ENCODE measurements at places on chromosomes 4 and X.

- DNase-seq, result no peak
Observed at GRCh38 chr4:29309050-29309449, 1411.1 kb upstream of the PCDH7 start.

DNA sequence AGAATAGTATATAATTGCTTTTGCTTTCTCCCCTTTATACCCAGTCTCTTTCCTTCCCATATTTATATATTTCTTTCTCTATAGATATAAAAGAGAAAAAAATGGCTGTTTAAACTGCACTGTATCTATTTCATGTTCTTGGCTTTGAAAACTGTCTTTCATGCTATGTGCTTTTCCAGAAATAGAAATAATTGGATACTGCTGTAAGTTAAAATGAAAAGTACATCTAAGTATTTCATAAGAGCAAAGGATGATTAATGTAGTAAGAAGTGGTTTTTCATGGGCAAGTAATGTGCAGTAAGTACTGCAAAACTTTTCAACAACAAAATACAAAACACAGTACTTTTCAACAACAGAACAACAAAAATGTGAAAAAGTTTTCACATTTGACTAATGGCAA lies 237.9 kb downstream of the SNCA start:
- DNase-seq, result no peak

GRCh38 chr4:156098805-156099204 lies 145.1 kb upstream of the CTSO start:
- DNase-seq, result no peak

DNA sequence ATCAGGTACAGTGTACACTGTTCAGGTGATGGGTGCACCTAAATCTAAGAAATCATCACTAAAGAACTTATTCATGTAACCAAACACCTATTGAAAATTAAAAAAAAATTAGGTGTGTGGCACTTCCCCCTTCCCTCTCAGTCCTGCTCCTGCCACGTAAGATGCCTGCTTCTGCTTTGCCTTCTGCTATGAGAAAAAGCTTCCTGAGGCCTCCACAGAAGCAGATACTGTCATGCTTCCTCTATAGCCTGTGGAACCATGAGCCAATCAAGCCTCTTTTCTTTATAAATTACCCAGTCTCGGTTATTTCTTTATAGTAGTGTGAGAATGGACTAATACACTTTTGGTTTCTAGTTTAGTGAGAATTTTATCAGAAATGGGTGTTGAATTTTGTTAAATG lies 459.8 kb upstream of the DIPK2B start:
- no peak for DNase-seq

GRCh38 chr4:165799384-165799815 lies 73.6 kb upstream of the TLL1 start:
- DNase-seq, result no peak

GRCh38 chrX:36856849-36857248 lies 151.3 kb upstream of the FAM47C start:
- DNase-seq, result no peak

DNA sequence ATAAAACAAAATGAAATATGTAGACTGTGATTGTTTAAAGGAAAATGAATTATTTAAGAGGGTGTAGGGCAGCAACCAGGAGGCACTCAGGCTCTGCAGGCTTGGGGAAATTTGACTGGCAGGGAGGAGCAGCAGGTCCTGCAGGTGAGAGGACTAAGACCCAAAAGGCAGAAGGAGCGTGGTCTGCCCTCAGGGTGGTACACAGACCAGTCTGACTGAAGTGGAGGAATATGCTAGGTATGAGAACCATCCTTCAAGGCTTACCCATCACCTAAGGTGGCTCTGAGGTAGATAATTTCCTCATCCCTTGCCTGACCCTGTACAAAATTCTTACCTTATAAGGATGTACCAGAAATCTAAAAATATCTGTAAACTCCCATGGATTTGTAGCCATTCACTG lies 261.3 kb upstream of the RASGEF1B start:
- no peak for DNase-seq

DNA sequence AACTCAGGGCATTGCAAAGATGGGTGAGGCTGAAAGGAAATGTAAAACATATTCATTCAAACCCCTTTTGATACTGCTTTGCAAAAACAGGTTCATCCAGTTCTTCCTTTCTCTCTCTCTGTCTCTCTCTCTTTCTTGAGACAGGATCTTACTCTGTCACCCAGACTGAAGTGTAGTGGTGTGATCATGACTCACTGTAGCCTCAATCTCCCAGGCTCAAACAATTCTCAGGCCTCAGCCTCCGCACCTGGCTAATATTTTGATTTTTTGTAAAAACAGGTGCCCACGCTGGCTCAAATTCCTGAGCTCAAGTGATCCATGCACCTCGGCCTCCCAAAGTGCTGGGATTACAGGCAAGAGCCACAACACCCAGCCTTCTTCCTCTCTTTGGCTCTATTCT lies 15.6 kb upstream of the DCHS2 start:
- no peak for DNase-seq

- no peak for DNase-seq
Observed at GRCh38 chr4:127523369-127523768, 109.4 kb upstream of the INTU start.

- DNase-seq, result no peak
Observed at GRCh38 chr4:124997124-124997523, 284.6 kb upstream of the ANKRD50 start.

DNA sequence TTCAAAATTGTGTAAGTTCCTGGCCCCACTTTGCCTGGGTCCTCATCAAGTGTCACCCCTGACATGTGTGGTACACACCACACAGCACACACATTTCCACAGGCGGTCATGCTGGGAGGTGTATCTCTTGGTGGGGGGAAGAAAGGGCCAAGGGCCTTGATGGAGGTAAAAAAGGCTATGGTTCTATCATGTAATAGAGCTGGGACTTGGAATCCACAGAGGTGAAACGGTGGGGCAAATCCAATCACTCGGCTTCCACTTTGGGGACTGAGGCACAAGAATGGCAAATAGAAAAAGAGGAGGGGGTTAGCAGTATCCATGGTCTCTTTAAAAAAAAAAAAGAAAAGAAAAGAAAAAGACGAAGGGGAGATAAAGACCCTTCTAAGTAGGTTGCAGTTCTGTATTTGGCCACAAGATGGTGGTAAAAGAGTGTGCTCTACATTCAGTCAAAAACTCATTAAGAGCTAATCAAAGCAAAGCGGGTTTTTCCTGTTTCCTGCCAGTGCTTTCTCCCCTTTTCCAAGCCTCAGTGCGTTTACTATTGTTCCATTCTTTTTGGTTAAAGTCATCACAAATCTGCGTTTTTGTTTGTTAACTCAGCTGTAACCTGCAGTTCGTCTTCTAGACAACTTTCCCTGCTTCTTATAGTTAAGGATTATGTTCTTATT lies 37.0 kb upstream of the ATP6AP2 start:
- DNase-seq, result no peak

GRCh38 chr4:23888421-23889319 lies 1.2 kb downstream of the PPARGC1A start:
- DNase-seq, result no peak

- DNase-seq, result no peak
Observed at GRCh38 chr4:113674251-113674650, 87.3 kb downstream of the CAMK2D start.

DNA sequence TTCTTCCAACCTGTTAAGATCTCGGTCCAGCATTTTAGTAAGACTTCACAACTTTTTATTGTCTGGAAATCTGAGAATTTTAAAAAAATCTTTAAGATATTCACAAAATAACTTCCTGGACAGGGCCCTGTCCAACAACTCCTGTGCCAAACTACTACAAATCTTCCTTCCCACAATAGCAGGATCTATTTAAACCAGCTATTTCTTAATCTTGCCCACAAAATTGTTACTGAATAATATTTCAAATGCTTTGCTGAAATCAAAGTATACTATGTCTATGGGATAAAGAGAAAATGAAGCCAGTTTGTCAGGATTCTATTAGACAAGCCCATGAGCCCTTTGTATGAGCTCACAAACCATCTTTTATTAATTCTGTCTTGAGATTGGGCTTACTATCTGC lies 104.1 kb upstream of the DDIT4L start:
- DNase-seq, result no peak

- no peak for DNase-seq
Observed at GRCh38 chr4:8147231-8147970, 11.2 kb downstream of the ABLIM2 start.

- DNase-seq, result no peak
Observed at GRCh38 chr4:169115897-169116254, 105.8 kb upstream of the CBR4 start.

DNA sequence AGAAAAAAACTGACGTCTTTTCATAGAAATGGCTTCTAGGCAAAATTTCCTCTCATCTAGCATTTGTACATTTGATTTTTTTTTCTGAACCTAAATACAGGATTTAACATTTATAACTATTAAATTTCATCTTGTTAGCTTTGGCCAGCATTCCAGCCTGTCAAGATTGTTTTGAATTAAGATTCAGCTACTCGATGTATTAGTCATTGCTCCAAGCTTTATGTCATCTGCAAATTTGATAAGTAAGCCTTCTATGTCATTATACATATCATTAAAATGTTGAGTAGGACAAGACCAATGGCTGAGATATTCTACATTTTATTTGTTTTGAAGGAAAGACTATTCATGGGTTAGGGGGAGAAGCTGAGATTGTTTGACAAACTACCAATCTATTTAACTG lies 46.7 kb downstream of the DDX53 start:
- no peak for DNase-seq

GRCh38 chr4:22573198-22573597 lies 57.3 kb upstream of the ADGRA3 start:
- DNase-seq, result no peak

DNA sequence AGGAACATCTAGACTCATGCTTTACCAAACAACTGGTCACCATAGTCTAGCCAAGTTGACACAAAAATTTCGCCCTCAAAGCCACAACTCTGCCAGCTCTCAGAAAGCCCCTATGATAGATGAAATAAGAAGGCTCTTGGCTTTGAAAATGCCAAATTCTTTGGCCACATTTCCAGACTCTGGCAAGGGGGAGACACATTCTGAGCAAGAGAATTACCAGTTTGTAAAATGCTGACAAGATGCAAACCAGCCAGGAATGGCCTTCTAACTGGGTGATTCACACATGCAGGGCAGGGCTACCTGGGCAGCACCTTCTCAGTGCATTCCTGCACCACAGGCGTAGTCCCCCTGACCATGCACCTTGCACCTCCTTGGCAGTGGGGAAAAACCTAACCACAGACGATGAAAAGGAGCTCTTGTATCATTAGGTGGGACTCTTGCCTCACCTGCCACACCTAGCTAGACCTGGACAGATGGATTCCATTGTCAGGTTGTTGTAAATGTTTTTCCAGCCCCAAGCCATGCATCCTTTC lies 77.4 kb upstream of the CPEB2 start:
- no peak for DNase-seq

GRCh38 chr4:8832113-8832915 lies 39.3 kb downstream of the HMX1 start:
- no peak for DNase-seq

DNA sequence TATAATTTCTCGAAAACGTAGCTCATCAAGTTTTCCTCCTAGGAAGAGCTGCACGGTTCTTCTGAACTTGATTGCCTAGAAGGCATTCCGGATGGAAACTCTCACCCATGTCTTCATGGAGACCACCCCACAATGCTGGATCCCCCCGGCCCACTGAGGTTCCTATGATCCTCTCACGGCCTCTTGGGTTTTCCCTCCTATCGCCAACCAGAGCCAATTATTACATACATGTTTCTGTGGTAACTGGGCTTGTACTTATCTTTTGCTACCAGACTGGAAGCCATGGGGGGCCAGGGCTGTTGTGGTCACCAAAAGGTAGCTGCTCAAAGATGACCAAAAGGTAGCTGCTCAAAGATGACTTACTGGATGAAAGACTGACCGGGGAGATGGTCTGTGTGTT lies 131.5 kb downstream of the AFAP1 start:
- no peak for DNase-seq

GRCh38 chr4:155889031-155889793 lies 14.3 kb upstream of the TDO2 start:
- DNase-seq, result no peak

DNA sequence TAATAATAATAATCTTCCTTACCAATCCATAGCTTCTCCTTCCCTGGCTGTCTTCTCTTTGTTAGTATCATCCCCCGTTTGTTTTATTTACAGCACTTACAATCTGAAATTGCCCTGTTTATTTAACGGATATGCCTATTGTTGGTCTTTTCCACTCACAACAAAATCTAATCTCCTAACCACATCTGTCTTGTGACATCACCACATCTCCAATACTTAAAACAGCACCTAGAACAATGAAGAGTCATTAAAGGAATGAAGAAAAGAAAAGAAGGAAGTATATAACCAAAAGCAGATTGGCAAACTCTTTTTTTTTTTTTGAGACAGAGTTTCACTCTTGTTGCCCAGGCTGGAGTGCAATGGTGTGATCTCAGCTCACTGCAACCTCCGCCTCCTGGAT lies 38.7 kb upstream of the JADE1 start:
- no peak for DNase-seq

All from stimulated activated CD4-positive, alpha-beta T cell treated with anti-CD3 and anti-CD28 coated beads, Interleukin-1b, Interleukin-23, amount 100 ng/mL, for 1 hour (primary cell).